Upper lobe of right lung (tissue), 1 donor: ENCODE measurements at places on chromosomes 2 and 18.

GRCh38 chr2:85988175-85988913 is 99.6 kb upstream of the ST3GAL5 start:
- no peak for DNase-seq
- peaks cover 3% of the 10 kb centered on the region for H3K4me1 ChIP-seq
- H3K4me3 ChIP-seq, result no peak overlapping the region
- no peaks in the 10 kb centered on the region for H3K36me3 ChIP-seq
- H3K27me3 ChIP-seq, result no peaks in the 10 kb centered on the region

- H3K36me3 ChIP-seq, result no peaks in the 10 kb centered on the region
- DNase-seq, result no peak
- H3K27ac ChIP-seq, result no peak overlapping the region
- H3K4me1 ChIP-seq, result no peaks in the 10 kb centered on the region
- peaks cover 16% of the 10 kb centered on the region for H3K27me3 ChIP-seq
Measured at GRCh38 chr2:112960230-112960825, 17.5 kb upstream of the IL36G start.

GRCh38 chr2:29423061-29423666 is 307.9 kb downstream of the CLIP4 start:
- no peaks in the 10 kb centered on the region for H3K36me3 ChIP-seq
- H3K4me3 ChIP-seq, result no peak overlapping the region
- no peak for DNase-seq
- no peaks in the 10 kb centered on the region for H3K27me3 ChIP-seq
- no peaks in the 10 kb centered on the region for H3K4me1 ChIP-seq
- no peak overlapping the region for H3K27ac ChIP-seq

DNA sequence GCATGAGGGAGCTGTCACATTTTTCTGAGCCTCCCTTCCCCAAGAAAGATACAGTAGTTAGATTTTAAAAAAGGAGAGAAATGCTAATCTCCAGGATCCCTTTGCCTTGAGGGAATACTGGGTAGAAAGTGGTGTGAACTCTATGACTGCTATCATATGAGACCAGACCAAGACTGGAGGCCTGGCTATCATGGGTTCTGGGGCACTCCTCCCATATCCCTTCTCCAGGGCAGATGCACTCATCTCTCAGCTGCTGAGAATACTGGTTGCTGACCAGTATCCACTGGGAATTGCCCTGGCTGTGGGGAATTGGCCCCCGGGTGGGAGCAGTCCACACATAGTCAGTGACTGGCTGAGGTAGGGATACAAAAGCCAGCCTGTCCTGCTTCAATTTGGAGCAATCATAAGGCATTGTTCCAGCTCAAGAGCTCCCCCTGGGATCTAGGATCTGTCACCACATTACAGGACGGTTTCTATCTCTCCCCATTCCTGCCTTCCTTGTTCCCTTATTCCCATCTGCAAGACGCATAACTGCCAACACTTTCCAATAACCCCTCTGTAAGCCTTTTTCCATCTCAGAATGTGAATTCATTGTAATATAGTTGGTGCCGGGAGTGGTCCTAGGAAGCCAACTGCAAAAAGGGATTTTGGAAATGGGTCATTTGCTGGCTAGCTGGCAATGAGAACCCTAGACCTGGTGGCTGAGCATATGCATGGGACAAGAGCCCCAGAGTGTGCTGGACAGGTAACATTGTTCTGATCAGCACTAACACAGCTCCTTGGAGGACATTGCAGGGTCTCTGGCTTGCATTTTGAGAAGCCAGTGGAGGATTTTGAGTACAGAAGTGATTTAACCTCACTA is 35.4 kb upstream of the REEP1 start:
- H3K4me3 ChIP-seq, result no peak overlapping the region
- peaks cover 8% of the 10 kb centered on the region for H3K4me1 ChIP-seq
- no peaks in the 10 kb centered on the region for H3K36me3 ChIP-seq
- H3K27ac ChIP-seq, result no peak overlapping the region
- no peak for DNase-seq

- no peaks in the 10 kb centered on the region for H3K27me3 ChIP-seq
- H3K36me3 ChIP-seq, result no peaks in the 10 kb centered on the region
- peaks cover 3% of the 10 kb centered on the region for H3K4me1 ChIP-seq
- no peak overlapping the region for H3K4me3 ChIP-seq
Measured at GRCh38 chr2:24635181-24635580, 144.1 kb downstream of the NCOA1 start.
